NCI-H1048 (cell line): ENCODE measurements at places on chromosomes 2 and 18.

DNA sequence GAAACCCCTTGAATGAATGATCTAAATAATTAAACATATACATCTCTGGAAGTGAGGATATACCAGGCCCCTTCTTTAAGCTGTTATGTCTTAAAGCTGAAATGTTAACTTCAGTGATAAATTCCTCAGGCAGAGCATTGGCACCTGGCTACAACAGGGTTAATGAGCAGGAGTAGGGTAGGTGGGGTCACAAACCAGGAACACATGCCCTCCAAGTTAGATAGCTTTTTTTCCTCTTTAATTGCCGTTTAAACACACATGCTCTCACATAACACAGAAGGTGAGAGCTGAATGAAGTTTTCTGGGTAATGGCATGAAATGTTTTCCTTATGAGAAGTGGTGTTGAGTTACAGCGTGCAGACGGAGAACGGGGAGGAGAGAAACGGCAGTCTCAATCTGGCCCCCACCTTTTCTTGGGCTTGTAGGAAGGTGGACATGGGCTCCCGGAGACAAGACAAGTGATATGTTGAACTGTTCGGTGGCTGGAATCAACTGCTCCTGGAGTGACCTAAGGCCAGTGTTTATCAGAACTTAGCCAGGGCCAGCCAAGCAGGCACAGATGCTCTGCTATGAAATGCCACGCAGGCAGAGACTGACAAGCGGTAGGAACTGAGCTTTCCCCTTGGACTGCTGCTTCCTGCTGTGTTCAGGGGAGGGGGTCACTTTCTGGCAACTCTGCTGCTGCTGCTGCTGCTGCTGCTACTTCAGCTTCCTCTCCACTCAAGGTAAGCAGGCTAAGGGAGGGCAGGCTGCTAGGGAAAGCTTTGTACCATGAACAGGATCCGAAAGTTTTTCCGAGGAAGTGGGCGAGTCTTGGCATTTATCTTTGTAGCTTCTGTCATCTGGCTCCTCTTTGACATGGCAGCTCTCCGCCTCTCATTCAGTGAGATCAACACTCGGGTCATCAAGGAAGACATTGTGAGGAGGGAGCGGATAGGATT is at the start of gene GALNT5:
Gene GALNT5, plus strand, starts transcription at position 394 of the 941 bp plus-strand sequence. Its CDS starts 378 bp downstream, at position 772.
- DNase-seq, result no peak

DNA sequence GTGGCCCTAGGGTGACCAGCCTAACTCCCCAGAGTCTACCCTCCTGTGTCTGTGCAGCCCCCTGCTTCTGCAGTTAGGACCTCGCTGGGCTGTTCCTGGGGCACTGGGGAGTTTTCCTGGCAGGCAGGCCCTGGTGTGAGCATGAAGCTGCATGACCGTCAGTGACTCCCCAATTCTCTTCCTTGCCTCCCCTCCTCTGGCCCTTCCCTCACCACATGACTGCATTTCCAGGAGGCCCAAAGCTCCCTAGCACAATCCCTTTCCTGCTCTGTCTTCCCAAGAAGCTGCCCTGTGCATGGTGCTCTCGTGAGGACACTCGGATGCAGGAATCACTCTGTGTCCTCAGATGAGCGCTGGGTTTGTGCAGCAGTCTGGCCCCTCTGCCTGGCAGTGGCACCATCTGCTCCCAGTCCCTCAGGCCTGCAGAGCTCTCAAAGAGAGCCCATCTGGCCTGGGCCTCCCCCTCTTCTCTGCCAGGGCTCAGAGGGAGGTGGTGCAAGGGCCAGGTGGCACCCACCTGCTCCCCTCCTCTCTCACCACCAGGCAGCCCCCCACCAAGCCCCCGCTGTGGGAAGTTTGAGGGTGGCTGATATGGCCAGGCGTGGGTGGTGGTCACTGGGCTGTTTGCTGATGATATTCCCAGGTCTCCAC is 125.6 kb upstream of the HS6ST1 start:
- DNase-seq, result no peak

DNA sequence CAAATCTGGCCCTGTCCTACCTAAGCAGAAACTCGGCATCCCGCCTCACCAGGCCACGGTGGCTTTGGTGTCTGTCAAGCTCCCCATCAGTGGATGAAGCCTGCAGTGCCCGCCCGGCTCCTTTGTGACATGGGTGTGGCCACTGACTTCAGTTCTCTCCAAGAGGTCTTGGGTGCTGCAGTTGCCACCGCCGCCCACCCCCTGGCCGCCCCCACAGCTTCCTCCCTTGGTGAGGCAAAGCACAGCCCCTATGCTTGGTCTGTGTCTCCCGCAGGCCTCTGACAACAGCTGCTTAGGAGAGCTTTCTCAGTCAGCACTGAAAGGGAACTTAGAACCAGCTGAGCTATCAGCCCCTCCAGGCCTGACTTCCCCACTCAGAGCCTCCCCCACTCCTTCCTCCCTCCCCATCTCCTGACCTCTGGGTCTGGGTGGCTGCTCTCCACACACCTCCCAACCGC is 22.9 kb upstream of the GPR55 start:
- no peak for DNase-seq

- DNase-seq, result no peak
These were observed 97.2 kb downstream of the SEPTIN10 start for GRCh38 chr2:109516445-109517117.

GRCh38 chr2:71668326-71669057 is 215.1 kb downstream of the DYSF start:
- DNase-seq, result no peak

DNA sequence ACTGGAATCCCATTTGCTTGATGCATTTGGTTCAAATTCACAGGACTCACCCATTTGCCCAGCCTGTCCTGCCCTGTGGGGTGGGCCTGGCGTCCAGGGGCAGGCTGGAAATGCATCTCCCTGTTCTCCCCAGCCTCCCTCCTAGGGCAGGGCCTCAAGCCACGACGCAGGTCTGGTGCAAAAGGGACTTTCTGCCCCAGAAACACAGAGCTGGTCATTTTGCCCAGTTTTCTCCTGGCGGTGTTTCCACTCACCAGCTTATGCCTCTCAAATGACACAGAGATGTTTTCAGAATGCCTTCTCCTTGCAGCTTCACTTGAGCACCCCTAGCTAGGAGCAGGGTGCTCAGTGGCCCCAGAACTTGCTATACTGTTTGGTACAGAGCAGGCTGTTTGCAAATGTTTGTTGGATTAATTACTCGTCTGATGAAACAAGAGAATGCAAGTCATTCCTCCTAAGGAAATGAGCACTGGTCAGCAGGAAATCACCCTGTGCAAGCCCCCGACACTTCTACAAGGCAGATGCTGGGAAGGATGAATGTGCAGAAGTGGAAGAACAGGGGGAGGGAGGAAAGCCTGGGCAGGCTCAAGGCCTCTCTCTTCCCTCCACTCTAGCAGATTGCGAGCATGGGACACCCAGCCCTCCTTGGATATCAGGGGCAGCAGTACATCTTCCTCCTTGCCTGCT is 164.3 kb upstream of the APCDD1 start:
- no peak for DNase-seq

DNA sequence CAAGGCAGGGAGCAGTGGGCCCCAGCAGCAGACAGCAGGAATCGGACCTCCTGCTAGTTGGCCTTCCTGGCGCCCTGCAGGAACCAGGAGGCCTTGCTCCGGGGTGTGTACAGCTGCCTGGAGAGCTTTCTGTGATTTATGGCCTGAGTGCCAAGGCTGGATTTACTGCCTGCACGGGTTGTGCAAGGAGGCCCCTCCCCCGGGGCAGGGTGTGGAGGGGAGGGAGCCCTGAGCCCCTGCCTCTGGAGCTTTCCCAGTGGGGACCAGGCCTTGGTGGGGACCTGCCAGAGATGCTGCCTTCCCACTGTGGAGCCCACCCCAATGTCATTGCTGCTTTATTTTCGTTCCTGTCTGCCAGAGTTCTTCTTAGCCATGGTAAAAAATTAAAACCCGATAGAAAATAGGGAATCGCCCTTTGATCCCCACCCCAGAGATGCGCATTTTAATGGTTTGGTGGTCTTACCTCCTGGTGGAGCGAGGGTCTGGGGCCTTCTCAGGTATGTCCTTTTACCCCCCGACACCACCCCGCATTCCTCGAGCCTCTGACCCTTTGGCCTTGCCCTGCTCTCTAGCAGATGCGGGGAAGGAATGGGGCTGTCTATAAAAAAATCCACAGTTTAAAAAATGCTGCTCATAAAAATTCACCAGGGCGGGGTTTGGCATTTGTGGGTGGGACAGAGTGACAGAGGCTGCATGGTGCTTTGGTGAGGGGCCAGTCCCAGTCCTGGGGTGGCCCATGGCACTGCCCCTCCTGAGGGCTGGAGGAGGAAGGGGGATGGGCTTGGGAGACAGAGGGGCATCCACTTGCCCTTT is 6.9 kb upstream of the RALB start:
- no peak for DNase-seq

GRCh38 chr2:63379451-63379850 is 208.8 kb downstream of the WDPCP start:
- DNase-seq, result no peak

GRCh38 chr2:66575625-66576310 is 140.8 kb downstream of the MEIS1 start:
- DNase-seq, result no peak

- DNase-seq, result peak; percentile 28
These were observed 66.2 kb downstream of the ACVR2A start for GRCh38 chr2:147910990-147911473.

- no peak for DNase-seq
These were observed 1245.6 kb upstream of the CELF4 start for GRCh38 chr18:38811209-38811608.

GRCh38 chr18:53508529-53508928 is 715.9 kb downstream of the MBD2 start:
- DNase-seq, result no peak

DNA sequence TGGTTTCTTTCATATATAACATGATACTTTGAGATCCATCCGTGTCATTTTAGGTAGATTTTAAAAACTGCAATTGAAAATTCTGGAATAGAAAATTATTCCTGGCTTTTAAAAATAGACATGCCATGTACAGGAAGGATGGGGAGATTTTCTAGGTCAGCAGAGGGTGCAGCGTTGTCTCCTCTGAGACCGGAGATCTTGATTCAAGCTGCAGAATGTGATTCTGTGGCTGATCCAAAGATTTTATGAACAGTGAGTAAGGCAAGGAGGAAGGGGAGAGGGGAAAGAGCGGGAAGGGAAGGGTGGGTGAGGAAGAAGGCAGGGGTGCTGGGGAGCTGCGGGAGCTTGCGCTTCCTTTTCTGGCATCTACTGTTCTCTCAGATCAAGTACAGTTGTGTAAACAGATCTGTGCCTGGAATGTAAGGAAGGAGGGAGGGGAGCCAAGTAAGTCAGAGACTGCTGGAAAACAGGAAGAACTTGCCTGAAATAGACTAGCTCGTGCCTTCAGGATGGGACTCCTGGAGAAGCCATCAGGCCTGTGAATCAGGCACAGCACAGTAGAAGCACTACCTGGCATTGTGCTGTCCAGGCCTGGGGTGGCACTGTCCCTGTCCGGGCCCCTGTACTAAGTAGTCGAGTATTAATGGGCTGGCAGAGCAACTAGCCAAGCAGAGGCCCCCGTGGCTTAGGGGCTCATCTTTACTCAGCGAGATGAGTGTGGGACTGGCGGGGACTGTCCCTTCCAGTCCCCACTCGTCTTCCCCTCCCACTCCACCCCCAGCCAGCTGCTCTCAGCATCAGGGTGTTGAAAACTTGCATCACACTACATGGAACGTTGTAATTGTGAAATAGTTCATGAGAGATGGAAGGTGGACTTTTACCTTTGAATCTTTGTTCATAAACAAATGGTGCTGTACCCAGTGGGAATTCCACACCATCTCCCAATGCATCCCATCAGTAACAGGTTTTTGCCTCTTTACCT is 163.5 kb downstream of the UXS1 start:
- no peak for DNase-seq

- no peak for DNase-seq
These were observed 30.5 kb upstream of the SNORC start for GRCh38 chr2:232839411-232840079.

DNA sequence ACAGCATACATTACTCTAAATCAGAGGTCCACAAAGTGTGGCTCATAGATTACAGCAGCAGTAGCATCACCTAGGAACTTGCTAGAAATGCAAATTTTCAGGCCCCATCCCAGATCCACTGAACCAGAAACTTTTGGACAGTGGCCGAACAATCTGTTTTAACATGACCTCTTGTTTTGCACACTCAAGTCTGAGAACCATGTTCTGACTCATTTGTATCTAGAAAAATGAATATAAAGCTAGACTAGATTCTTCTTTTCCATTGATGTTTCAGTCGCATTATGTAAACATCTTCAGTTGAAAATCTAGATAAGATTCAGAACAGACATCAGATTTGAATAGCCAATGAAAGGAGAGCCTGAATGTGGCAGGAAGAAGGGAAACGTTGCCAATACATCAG is 608.8 kb downstream of the LRP1B start:
- DNase-seq, result no peak

DNA sequence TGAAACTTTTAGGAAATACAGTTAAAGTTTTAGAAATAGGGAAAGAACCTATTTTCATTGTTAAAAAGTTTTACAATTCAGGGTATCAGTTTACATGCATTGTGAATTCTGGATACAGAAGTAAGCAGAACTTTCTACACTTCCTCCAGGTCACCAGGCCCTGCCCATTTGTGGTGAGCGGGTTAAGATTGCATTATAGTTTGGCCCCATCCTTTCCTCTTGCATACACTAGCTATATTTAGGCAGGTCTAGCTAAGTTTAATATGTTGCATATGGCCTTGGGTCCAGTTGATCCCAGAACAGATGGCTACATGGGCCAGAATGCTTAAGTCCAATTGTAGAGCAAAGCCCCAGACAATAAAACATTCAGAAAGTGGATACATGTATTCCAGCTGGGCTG is 4.8 kb downstream of the VWA3B start:
- no peak for DNase-seq

GRCh38 chr18:7950380-7951136 is 383.4 kb downstream of the PTPRM start:
- DNase-seq, result no peak

DNA sequence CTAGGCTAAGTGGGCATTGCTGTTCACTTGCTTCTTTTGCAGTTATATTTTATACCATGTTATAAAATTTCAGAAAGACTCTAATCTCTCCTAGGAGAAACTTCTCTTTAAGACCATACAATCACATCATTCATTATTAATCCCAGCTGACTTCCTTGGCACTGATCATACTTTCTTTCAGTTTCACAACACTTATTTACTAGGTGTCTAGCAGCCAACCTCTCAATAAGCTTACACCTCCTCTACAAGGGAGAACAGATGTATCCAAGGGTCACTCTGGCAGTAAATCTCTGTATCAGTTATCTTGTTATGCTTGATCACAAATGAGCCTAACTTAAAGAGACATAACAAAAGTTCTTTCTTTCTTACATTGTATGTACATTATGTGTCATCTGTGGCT is 69.8 kb upstream of the EPB41L5 start:
- no peak for DNase-seq

DNA sequence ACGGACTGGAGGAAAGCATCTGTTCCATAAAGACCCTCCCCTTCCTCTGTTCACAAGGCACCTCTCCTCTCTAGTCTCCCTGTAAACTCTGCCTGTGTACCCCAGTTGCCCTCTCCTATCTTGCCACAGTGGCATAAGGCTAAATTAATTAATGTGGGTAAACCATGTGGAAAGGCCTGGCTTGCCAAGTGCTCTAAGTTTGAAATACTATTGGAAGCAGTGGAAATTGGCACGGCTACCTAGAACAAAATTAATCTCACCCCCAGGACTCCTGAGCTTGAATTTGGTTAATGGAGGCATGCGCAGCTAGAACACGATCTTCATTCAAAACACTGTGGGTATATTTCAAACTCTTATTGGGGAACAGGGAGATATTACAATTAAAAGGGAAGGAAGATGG is 19.2 kb upstream of the SLC14A2 start:
- DNase-seq, result no peak

- no peak for DNase-seq
These were observed 130.6 kb upstream of the CBLN2 start for GRCh38 chr18:72674710-72675109.

- no peak for DNase-seq
These were observed 10.9 kb upstream of the FHL2 start for GRCh38 chr2:105409717-105410116.

GRCh38 chr2:36780231-36780839 is 83.8 kb downstream of the VIT start:
- DNase-seq, result peak; percentile 22
